ENCODE measurements at places on chromosomes 1 and 21. TPM values are rescaled to one million over a fixed set of nuclear protein-coding genes. Genes with fewer than 3 reads are reported as not detected.

The PLEKHN1 gene
- polyA plus RNA-seq: 2.0 TPM

The TNFRSF9 gene
- polyA plus RNA-seq: 2.0 TPM

The TAS1R1 gene
- polyA plus RNA-seq: 0.02 TPM

The RAB29 gene
- 8.7 TPM for polyA plus RNA-seq

The NBPF4 gene
- polyA plus RNA-seq: not detected

The TNFRSF18 gene
- 2.1 TPM for polyA plus RNA-seq

The FCRL3 gene
- polyA plus RNA-seq: 0.84 TPM

The LRRIQ3 gene
- polyA plus RNA-seq: 0.94 TPM

The KIF2C gene
- 2.7 TPM for polyA plus RNA-seq

The PCBP3 gene
- polyA plus RNA-seq: 3.0 TPM

The MSH4 gene
- 0.13 TPM for polyA plus RNA-seq

The ETV3L gene
- not detected for polyA plus RNA-seq

The COQ8A gene
- polyA plus RNA-seq: 30.7 TPM

The DMRTA2 gene
- 0.08 TPM for polyA plus RNA-seq

The GBP1 gene
- 13.0 TPM for polyA plus RNA-seq

The HIPK1 gene
- polyA plus RNA-seq: 10.9 TPM

The SLC9C2 gene
- polyA plus RNA-seq: 0.05 TPM

The CD58 gene
- 52.1 TPM for polyA plus RNA-seq

The ARHGEF16 gene
- 8.2 TPM for polyA plus RNA-seq

The NBPF11 gene
- 4.4 TPM for polyA plus RNA-seq

The BSND gene
- polyA plus RNA-seq: 0.02 TPM

The CLCA4 gene
- polyA plus RNA-seq: 0.20 TPM

The TRIM58 gene
- 0.92 TPM for polyA plus RNA-seq

The KCNQ4 gene
- 0.55 TPM for polyA plus RNA-seq

The SHC1 gene
- 111 TPM for polyA plus RNA-seq

The IL10 gene
- polyA plus RNA-seq: 0.37 TPM

The SLAMF6 gene
- 2.4 TPM for polyA plus RNA-seq

The GNAT2 gene
- polyA plus RNA-seq: 0.24 TPM

The HEYL gene
- 7.6 TPM for polyA plus RNA-seq

The APOBEC4 gene
- 1.4 TPM for polyA plus RNA-seq

The PYHIN1 gene
- polyA plus RNA-seq: 0.94 TPM

The DCST2 gene
- 1.7 TPM for polyA plus RNA-seq

The CD160 gene
- 0.62 TPM for polyA plus RNA-seq

The LCE1A gene
- not detected for polyA plus RNA-seq

The CFAP74 gene
- polyA plus RNA-seq: 3.2 TPM

The KRTAP13-1 gene
- not detected for polyA plus RNA-seq

The CELA2B gene
- polyA plus RNA-seq: not detected

The FMOD gene
- polyA plus RNA-seq: 19.4 TPM
